ENCODE measurements at places on chromosomes 16 and 17. TPM values are rescaled to one million over a fixed set of nuclear protein-coding genes. Genes with fewer than 3 reads are reported as not detected.

Gene STH
- not detected for total RNA-seq

Gene DCTN5
- total RNA-seq = 59.0 TPM

Gene TSNAXIP1
- 0.65 TPM for total RNA-seq

Gene CA7
- not detected for total RNA-seq

Gene BPTF
- 39.7 TPM for total RNA-seq

Gene MEOX1
- 0.18 TPM for total RNA-seq

Gene SLC12A3
- total RNA-seq = not detected

Gene OR2C1
- total RNA-seq = not detected

Gene C17orf67
- total RNA-seq = 0.95 TPM

Gene TP53TG3
- not detected for total RNA-seq

Gene PDE6G
- total RNA-seq = not detected

Gene ADAM11
- 0.10 TPM for total RNA-seq

Gene DNAAF8
- 0.31 TPM for total RNA-seq

Gene GRAPL
- total RNA-seq = not detected

Gene CCDC200
- not detected for total RNA-seq

Measured in foreskin keratinocyte (primary cell).